ENCODE measurements at places on chromosomes 6 and 20. TPM values are rescaled to one million over a fixed set of nuclear protein-coding genes. Genes with fewer than 3 reads are reported as not detected.

Gene TJAP1
- total RNA-seq: 35.6 TPM

Gene KIF16B
- total RNA-seq: 7.5 TPM

Gene ETV7
- 2.5 TPM for total RNA-seq

Gene IL17A
- total RNA-seq: 9.1 TPM

Gene SPTLC3
- total RNA-seq: 1.1 TPM

Gene ORC3
- total RNA-seq: 38.8 TPM

Gene HDGFL1
- not detected for total RNA-seq

Gene BPIFB6
- not detected for total RNA-seq

Gene BFSP1
- total RNA-seq: 0.12 TPM

Gene LPA
- total RNA-seq: not detected
